ENCODE measurements at places on chromosomes 13 and 19.

GRCh38 chr19:40598918-40599307 lies 2.3 kb upstream of the LTBP4 start:
- no peak for DNase-seq

DNA sequence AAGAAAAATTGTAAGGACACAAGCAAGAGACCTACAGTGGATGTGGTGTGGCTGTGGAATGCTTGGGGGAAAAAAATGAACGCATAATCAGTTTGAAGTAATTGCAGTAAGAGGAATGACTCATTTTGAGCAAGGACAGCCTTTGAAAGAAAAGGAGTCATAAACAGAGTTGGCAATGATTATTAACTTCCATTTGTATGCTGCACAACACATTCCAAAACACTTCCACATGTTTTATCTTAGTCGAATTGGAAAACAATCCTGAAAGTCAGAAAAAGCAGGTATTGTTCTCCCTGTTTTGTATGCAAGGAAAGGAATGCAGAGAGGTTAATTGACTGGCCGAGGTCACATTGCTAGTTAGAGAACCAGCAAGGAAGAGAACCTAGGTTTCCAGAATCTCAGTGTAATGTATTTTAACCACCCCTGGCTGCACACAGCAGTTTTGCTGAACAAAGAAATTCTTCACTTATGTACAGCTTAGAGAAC lies 630.0 kb upstream of the MIR17HG start:
- no peak for DNase-seq

DNA sequence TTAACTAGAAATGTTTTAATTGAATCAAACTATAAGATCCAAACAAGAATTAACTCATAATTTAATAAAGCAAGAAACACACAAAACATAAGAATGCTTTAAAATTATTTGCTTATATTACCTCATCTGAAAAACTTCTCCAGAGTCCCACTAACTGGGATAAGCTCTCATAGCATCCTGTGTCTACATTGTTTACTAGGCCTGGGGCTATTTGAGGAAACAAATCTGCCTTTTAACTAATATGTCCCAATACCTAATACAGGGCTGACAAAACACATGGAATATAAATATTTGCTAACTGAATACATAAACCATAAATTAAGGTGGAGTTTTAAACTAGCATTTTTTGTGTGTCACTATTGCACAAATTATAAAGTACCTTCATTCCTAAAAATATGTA lies 1399.8 kb upstream of the SLC10A2 start:
- no peak for DNase-seq

GRCh38 chr13:33186861-33187291 lies 98.7 kb downstream of the STARD13 start:
- DNase-seq = no peak

GRCh38 chr13:100347968-100348367 lies 240.6 kb downstream of the GGACT start:
- DNase-seq = no peak

- no peak for DNase-seq
Observed at GRCh38 chr13:44758630-44759383, 182.7 kb upstream of the TSC22D1 start.

DNA sequence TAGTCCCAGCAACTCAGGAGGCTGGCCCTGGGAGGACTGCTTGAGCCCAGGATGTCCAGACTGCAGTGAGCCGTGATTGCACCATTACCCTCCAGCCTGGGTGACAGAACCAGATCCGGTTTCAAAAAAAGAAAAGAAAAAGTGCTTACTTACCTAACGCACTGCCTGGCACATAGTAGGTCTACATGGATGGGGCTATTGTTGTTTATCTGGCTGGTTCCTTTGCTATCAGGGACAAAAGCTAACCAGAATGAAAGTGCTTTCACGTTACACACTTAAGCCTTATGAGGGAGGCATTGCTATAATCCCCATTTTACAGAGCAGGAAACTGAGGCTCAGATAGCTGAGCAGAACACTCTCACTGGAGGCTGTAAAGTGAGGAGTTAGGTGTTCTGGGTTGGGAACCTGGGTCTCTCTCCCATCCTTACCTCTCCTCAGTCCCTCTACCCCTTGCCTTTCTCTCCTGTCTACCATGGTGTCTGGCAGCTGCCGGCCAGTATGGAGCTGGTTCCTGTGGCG lies 2.8 kb downstream of the DNM2 start:
- no peak for DNase-seq

GRCh38 chr13:73835138-73835721 lies 299.0 kb downstream of the KLF12 start:
- no peak for DNase-seq

- no peak for DNase-seq
Observed at GRCh38 chr13:36163809-36164308, 32.7 kb upstream of the DCLK1 start.

GRCh38 chr13:113929628-113930615 lies 44.0 kb downstream of the C13orf46 start:
- DNase-seq = no peak

DNA sequence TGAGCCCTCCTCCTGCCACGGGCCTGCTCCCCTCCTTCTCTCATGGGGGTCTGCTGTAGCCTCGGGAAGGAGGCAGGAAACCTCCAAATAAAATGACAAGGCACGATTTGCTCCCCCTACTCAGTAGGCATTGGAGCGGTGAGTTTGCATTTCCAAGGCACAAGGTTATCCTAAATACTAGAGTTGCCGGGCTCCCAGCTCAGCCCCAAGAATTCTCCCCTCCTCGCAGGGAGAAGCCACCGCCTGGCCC lies 1.5 kb downstream of the CEBPA start:
- DNase-seq = no peak

- DNase-seq = no peak
Observed at GRCh38 chr13:60260440-60260839, 96.7 kb upstream of the DIAPH3 start.

- DNase-seq = no peak
Observed at GRCh38 chr13:51704399-51705313, 99.3 kb downstream of the DHRS12 start.

GRCh38 chr19:31257426-31258130 lies 91.7 kb downstream of the TSHZ3 start:
- no peak for DNase-seq

- DNase-seq = no peak
Observed at GRCh38 chr13:61712621-61713020, 297.0 kb upstream of the PCDH20 start.

DNA sequence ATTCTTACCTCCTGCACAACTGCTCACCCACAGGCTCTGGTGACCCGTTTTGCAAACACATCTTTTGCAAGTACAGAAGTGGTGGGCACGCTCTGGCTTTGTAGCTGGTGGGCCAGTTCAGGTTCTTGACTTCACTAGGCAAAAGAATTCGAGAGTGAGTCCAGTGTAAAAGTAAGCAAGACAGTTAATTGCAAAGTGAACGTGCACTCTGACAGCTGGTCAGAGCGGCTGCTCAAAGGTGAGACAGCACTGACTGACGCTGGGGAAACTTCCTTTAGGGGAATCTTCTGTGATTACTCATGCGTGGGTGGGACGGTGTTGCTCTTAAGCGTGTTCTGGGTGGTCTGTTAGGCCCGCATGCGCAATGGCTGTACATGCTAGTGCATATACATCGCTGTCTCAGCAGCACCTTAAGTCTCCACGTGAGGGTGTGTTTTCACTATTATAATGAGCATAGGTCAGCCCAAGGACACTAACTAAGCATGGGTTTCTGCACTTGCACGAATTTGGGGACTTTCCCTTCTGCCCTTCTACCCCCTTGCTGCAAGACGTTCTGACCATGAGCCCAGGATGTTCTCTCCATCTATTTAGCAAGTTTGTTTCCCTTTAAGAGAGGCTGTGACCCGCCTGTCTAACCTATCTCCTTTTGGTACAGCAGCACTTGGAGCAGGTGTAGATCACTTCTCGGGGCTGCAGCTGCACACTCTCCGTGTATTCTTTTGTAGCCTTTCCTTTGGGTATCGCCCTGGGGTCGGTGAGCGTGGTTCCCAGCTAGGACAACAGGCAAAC lies 30.2 kb upstream of the CD33 start:
- no peak for DNase-seq

DNA sequence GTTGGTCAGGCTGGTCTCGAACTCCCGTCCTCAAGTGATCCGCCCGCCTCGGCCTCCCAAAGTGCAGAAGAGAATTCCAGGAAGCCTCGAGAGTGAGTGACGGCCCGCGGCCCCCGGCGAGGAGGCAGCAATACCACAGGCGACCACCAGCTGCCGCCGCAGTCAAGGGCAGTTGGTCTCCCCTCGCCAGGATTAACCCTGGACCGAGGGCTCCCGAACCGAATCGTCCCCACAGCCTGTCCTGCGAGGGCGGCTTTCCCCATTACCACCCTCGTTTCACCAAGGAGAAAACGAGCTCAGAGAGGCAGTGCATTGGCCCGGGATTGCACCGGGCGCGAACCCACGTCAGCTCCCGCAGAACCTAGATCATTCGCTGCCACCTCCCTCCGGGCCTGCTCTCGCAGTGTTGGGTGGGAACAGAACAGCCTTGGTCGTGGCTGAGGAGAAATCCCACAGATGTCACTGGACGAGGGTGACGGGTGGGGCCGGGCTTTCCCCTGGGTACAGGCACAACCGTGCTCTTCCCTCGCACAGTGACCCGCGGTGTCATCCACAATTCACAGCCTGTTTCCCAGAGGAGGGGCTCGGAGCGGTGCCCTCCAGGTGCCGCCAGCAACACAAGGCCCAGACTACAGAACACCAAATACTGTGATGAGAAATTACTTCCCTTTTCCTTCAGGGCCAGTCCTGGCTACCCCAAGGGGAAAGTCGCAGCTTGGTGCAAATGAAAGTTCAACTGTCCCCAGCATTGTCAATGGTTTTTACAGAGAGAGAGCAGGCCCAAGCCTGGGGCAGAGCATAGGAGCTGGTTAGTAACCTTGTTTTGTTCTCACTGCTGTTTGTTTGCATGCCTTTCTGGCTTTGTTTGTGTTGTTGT lies 24.8 kb downstream of the C2CD4C start:
- DNase-seq = no peak

GRCh38 chr13:21986602-21987001 lies 315.7 kb downstream of the FGF9 start:
- DNase-seq = no peak

DNA sequence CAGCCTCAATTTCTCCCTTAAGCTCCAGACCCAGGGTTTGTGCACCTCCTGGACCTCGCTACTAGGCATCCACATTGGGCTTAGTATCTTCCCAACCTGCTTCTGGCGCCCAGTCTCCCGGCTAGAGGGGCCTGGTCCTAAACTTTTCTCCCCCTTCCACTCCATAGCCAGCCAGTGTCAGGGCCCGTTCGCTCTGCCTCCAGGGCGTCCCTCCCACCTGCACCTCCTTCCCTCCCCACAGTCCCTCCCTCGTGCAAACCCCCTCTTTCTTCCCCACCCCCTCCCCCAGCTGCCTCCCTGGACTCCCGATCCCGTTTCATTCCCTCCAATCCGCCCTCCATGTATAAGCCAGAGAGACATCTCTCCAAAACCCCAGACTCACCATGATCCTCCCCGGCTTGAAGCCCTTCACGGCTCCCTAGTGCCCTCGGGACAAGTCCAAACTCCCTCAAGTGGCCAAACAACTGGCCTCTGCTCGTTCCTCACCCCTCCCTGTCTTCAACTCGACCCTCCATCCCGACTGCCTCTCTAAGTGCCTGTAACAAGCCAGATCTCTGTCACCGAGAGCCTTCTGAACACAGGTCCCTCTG lies 997 bp upstream of the SAMD4B start:
- no peak for DNase-seq

DNA sequence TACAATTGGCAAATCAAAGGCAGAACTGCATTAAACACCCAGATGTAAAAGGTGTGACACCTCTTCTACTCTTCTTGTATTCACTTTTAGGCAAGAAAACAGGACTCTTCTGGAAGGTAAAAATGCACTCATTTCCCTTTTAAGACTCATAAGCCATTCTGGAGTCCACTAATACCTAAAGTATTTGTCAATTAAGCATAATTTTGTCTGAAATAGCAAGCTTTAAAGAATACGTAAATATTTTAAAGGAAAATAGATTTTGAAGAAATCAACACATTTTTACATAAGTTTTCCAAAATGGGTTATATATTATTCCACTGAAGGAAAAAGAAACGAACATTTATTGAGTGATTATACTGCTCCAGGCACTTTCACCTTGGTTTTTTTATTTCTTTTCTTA lies 661.7 kb upstream of the GPC6 start:
- DNase-seq = no peak

DNA sequence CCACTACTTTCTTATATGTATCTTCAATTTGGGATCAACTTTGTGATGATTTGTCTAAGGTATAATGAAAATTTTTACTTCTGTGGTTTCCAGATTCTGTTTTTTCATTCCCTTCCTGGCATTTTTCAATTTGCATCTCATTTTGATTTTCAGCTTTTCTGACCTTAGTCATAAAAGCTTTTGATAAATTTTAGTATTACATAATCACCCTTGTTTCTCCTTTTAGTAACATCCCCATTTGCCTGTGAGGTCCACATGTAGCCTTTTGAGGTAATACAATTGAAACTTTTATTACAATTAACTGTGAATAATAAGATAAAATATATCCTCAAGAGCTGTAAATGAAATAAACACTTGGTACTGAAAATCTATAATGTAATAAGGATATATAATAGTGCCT lies 31.2 kb downstream of the LACC1 start:
- DNase-seq = no peak

DNA sequence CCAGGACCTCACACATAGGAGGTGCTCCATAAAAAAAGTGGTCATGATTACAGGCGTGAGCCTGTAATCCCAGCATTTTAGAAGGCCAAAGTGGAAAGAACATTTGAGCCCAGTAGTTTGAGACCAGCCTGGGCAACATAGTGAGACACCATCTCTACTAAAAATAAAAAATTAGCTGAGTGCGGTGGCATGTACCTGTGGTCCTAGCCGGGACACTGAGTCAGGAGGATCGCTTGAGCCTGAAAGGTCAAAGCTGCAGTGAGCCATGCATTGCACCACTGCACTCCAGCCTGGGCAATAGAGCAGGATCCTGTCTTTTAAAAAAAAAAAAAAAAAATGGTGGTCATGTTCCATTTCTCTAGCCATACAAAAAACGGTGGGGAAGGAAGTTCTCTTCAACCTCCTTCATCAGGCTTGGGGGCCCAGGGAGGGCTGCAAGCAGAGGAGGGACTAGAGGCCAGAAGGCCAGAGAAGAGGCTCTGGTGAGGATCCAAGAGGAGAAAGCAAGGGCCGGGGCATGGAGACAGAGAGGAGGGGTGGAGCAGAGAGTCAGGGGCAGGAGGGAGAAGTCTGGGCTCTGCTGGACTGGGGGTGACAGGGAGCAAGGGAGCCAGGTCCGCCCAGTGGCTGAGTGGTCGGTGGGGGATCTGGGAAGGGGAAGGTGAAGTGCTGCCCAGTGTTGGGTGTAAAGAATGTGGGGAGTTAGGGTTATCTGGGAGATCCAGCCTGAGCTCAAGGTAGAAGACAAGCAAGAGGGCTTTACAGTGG lies 8.9 kb downstream of the KASH5 start:
- no peak for DNase-seq

- DNase-seq = no peak
Observed at GRCh38 chr19:3396881-3397265, 30.5 kb downstream of the NFIC start.

GRCh38 chr13:23969647-23970046 lies 72.3 kb upstream of the C1QTNF9B start:
- DNase-seq = no peak

DNA sequence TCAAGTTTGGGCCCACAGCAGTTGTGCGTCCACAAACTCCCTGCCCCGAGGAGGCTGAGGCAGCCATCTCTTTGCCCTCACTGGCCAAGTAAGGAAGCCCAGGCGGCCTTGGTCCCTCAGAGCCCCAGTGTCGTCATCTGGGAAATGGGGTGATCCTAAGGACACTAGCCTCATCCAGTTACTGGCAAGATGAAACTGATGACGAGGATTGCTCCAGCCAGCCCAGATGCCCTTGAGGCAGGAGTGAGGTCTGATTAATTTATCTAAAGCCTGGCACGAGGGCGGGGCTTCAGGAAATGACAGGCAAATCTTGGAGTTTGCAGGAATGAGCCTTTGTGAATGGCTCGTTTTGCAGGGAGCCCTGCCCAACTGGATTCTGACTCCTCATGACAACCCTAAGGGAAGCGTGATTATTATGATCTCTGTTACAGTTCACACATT lies 5.6 kb downstream of the LIPE start:
- DNase-seq = no peak

Measured in stimulated activated CD8-positive, alpha-beta memory T cell treated with anti-CD3 and anti-CD28 coated beads, Interleukin-4, amount 100 ng/mL, for 4 hours (primary cell).